Vein endothelial cell (primary cell): ENCODE measurements at places on chromosomes 4 and X. TPM values are rescaled to one million over a fixed set of nuclear protein-coding genes. Genes with fewer than 3 reads are reported as not detected.

BEX5 gene
- not detected in 2 replicates for total RNA-seq

RHOH gene
- total RNA-seq, result 0.57 TPM in 1 of 2 replicates, not detected in the other

TLR6 gene
- 2.3 and 4.8 TPM in 2 replicates for total RNA-seq

MAGEB2 gene
- total RNA-seq, result not detected in 2 replicates

AVPR2 gene
- not detected in 2 replicates for total RNA-seq

TMPRSS11A gene
- not detected in 2 replicates for total RNA-seq

CENPVL1 gene
- total RNA-seq, result not detected in 2 replicates

CT45A5 gene
- total RNA-seq, result not detected in 2 replicates

NKAP gene
- total RNA-seq, result 3.6 and 4.1 TPM in 2 replicates

TKTL2 gene
- not detected in 2 replicates for total RNA-seq
